ENCODE measurements at places on chromosomes 12 and 14.

DNA sequence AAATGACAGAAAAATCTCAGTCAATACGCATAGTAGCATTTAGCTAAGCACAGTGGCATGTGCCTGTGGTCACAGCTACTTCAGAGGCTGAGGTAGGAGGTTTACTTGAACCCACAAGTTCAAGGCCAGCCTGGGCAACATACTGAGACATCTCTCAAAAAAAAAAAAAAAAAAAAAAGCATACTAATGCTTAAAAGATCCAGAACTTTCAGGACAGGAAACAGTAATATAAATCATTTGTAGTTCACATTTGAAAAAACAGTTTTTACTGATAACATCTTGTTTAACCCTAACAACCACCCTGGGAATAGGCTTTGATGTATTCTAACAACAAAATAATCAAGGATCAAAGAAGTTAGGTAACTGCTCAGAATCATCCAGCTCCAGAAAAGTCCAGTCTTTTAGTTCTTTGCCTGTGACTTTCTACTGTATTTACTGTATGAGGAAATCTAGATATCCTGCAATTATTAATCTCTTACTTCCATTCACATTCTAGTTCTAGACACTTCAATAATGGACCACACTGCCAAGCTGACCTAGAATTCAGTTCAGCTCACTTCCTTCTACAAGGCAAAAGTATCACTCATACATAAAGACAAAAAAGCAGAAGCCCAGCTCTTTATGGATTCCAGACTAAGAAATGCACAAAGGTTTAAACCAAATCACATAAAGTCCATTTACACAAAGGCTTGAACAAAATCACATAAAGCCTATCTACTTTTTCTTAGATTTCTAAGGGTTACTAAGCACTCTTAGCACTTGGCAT lies 28.5 kb downstream of the PAWR start:
- no peak for DNase-seq

DNA sequence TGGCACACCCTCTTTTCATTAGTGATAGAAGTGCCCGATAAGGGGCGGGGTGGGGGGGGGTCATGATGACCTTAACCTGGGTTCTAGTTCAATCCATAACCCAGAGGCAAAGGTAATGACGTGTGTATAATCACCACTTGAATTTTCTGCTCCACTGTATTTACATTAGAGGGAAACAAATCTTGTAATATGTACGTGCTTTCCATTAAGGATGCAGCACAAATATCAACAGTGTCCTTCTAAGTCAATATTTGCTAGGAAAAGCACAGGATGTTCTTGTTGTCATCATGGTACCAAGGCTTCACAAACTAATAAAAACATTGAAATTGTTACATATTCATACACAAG lies 121.2 kb upstream of the SLC38A2 start:
- DNase-seq = no peak

DNA sequence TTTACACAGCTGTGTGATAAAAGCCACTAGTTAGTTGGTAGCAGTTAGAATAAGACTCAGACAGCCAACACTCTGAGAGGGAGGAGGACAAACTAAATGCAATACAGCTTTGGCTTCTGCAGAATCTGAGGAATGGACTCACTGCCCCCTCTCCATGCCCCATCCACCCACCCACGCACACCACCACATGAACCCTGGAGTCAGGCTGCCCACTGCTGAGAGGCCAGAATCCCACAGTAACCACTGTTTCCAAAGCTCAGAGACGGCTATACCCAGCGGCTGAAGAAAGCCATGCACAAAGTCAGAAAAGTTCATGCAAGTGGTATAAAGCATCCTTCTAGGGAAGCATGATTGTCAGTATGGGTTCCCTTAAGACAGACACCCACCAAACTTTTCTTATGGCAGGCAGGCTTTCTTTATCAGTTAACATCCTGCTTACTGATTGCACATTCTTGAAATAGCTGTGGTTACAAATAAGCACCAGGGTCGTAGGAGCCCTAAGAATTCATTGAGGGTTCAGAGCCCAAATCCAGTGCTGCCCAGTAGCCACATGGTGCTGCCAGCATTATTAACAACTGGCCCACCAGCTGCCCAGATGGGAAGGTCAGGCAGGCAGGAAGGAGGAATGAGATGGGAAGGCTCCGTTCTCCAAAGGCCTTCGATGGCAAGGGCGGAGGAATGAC lies 61.5 kb downstream of the NT5DC3 start:
- DNase-seq = no peak

DNA sequence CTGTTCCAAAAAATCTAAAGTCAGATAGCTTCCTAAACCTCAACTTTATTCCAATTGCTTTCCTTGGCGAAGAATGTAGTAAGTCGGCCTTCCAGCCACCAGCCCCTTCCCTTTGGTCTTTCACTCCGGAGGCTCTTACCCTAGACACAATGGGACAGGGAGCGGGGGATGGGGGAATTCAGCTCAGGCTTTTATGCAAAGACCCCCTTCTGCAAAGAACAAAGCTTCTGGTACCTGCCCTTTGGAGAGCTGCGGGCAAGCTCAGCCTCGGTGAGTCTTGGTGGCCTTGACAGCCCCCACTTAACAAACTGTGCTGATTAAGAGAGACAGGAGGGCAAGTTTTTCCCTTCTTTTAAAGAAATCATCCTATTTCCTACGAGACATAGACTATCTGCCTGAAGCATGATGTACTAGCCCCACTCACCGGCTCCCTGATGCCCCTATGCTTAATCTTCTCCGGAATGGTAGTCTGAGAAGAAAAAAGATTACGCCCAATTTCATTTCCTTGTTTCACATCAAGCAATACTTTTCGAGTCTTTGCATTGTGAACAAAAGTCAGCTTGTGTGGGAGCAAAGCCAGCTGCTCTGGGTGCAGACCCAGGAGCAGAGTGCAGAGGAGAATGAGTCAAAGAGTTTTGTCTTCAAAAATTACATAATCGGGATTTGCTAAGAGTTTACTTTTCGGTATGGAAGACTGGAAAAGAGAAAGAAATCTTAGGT lies 1.5 kb upstream of the NANOG start:
- no peak for DNase-seq

DNA sequence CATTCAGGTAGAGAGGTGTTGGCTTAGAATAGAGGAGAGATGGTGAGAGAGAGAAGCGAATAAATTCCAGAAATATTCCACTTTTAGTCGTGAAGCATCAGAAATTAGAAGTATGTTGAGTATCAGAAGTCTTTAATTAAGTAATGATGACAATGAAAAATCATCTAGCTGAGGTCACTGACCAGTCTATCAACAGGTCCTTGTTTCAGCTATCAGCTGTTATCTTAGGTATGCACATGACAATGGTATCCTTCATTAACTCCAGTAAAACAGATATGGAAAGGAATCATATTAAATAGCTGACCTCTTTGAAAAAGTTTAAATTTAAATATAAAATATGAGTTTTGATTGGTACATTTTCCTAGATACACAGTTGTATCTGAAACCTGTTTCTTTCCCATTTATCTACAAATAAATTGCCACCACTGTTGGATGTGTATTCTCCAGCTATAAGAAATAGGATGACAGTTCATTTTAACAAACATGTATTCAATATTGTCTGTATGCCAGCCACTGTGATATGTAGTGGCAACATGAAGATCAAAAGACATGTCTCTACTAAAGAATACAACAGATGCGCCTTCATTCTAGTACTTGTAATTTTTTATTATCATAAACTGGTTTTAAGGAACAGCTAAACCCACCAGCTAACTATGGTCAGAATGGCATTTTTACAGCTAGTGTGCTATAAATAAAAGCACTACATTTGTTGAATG lies 424.2 kb upstream of the DCN start:
- DNase-seq = no peak

DNA sequence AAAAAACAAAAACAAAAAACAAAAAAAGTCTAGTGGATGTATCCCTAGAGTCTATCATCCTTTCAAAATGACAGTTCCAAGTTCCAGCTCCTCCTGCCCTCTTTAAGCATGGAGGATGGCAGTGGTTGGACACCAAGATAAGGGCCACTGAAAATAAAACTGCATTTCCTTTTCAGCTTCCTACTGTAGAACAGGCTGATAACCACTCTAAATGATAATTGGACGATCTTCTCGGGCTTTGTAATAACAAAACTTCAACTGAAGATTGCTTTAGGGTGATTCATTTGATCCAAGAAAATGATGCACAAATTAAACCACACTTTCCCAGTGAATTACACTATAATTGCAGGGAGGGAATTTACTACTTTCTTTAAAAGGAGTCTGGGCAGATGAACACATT lies 42.2 kb upstream of the CRACR2A start:
- no peak for DNase-seq

DNA sequence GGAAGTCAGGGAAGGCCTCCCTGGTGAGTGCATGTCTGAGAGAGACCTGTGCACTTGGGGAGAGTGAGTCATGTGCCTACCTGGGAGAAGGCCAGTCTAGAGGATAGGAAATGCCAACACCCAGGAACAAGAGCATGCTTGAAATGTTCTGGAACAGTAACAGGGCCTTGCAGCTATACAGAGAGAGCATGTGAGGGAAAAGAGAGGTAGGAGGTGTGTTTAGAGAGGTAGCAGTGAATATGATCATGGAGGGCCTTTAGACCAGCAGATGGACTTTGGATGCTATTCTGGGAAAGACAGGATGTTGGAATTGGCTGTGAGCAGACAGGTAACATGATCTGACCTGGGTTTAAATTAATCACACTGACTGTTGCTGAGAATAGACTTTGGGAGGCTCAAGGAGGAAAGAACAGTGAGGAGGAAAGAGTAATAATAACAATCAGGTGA lies 1143.6 kb downstream of the FLRT2 start:
- no peak for DNase-seq

Data from HFF-Myc (cell line).